ENCODE measurements at places on chromosomes 2 and 18.

- DNase-seq: no peak
These were observed 24.5 kb upstream of the KCNK3 start for GRCh38 chr2:26668041-26668440.

- no peak for DNase-seq
These were observed 325.3 kb upstream of the RND3 start for GRCh38 chr2:150812664-150813367.

- no peak for DNase-seq
These were observed 37.5 kb downstream of the CTDP1 start for GRCh38 chr18:79717059-79717458.

GRCh38 chr2:4020153-4020552 lies 316.8 kb downstream of the DCDC2C start:
- DNase-seq: no peak

DNA sequence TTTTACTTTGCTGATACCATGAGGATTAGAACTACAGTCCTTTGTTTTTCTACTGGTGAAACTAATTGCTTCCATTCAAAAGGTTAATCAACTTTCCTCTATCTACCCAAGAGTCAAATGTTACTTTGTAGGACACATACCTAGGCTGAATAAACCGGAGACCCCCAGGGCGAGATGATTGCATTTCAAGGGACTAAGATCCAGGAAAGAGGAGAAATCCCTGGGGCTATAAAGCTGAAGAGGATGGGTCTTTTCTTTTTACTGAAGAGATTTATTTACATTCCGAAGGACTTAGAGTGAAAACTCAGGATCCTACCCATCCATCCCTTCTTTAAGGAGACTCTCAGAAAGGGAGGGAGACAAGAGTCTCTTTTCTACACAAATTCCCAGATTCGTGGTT lies 331.9 kb downstream of the CDH19 start:
- DNase-seq: no peak

GRCh38 chr2:197514754-197515153 lies 1.1 kb upstream of the MOB4 start:
- DNase-seq: no peak

DNA sequence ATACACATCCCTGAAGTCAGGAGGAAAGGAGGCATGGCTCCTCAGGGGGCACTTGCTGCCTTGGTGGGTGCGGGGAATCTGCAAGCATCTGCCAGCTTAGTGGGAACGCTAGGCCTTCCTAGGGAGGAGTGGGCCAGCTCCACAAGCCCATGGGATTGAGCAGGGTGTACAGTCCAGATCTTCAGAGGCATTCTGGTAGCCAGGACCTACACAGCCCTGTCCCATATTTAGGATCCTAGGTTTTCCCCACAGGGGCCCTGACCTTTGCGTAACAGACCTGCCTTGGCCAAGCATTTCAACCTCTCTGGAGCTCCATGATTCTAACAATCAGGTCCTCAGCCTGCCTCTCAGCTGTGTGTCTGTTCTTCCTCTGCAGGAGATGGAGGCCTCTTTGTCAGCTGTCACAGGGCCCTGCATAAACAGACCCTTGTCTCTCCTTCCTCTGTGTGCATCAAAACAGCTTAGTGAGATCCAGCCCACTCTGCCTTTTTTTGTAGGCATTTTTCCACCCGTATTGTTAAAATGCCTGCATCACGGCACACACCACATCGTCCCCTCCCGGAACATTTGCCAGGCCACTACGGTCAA lies 140.2 kb upstream of the NDUFV2 start:
- no peak for DNase-seq

GRCh38 chr2:111975053-111975552 lies 76.7 kb downstream of the MERTK start:
- no peak for DNase-seq

- DNase-seq: no peak
These were observed 65.2 kb downstream of the BCL11A start for GRCh38 chr2:60488291-60488690.

- DNase-seq: no peak
These were observed 262.1 kb downstream of the CPS1 start for GRCh38 chr2:210818473-210818872.

GRCh38 chr2:8750221-8750620 lies 68.4 kb downstream of the ID2 start:
- DNase-seq: no peak

DNA sequence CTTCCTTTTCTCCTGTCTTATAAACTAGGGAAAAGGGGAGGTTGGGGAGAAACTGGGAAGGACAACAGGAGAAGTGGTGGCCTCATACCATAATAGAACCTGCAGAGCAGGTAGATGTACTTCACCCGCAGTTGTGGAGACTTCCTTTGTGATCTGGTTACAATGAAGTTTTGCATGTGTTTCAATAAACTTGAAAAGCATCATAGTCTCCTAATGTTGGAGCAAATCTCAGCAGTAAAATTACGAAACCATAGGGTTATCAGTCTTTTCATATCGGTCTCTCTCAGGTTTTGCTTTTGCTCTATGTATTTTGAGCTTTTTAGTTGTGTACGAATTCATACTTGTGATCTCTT lies 30.5 kb downstream of the ANO7 start:
- DNase-seq: no peak

GRCh38 chr18:53380063-53380639 lies 844.3 kb downstream of the MBD2 start:
- DNase-seq: no peak

DNA sequence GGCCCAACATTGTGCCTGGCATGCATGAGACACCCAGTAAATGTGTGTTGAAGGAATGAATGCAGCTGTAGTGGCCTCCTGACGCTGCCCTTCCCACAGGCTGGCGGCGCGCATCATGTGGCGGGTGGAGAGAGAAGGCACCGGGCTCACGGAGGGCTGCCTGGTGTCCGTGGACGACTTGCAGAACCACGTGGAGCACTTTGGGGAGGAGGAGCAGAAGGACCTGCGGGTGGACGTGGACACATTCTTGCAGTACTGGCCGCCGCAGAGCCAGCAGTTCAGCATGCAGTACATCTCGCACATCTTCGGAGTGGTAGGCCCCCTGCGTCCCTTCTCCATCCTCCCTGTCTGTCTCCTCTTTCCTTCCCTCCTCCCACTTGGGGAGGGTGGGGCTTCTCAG lies 20.1 kb downstream of the SMYD1 start:
- no peak for DNase-seq

DNA sequence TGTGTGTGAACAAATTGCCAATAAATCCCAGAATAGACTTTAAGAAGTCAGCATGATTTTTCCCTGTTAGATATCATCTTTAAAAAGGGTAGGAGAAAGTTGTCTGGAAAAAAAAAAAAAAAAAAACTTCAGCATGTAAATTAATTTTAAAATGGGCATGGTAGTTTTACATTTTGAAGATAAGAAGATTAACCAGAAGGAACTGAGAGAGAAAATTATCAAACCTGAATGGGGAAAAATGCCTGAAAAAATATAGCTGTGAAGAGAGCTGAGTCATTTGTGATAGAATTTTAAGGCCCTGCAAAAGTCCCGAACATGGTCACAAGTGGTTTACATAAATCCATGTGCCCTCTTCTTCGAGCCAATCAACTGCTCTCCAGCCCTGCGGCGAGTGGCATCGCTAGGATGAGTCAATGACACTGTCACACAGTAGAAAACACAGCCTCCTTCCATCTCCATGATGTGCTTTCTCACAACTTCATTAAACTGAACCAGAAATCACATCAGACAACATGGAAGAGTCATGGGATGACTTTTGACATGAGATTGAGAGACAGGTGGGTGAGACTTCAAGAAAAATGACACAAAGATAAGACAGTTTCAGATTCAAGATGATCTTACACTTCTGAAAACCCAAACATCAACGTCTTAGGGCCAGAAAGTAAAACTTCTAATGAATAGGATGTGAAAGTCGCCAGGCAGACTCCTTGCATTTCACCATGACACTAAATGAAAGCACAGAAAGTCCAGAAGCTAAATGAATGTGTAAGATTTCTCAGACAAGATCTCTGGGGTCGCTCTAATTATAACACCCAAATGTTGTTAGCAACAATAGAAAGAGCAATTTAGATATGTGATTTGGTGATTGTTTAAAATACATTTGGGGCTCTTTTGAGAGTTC lies 273.0 kb upstream of the ID2 start:
- no peak for DNase-seq

DNA sequence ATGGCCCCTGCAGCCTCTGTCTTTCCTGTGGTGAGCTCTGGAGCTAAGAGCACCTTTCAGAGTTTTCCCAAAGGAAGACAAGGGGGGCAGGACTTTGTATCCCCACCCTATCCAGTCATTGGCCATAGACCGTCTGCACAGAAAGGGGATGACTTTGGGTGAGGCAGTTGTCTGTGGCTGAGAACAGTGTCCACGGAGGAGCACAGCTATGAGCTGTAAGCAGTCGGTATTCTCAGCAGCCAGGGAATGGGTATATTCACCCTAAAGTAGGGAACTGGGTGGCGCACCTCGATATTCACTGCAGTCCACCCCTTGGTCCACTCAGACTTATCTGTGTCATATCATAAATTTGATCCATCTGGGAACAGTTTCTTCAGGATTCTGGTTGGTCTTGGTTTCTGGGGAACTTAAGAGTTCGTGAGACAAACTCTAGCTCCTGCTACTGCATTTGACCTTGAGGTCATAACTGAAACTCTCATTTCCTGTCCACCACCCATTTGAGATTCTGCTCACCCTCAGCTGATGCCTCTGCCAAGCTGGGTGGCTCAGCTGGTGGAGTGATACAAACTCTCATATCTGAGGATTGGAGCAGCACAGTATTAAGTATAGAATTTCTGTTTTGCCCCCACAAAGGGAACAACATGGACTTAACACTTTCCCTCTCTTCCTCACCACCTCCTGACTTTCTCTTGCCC lies 45.2 kb upstream of the SCG2 start:
- DNase-seq: no peak

DNA sequence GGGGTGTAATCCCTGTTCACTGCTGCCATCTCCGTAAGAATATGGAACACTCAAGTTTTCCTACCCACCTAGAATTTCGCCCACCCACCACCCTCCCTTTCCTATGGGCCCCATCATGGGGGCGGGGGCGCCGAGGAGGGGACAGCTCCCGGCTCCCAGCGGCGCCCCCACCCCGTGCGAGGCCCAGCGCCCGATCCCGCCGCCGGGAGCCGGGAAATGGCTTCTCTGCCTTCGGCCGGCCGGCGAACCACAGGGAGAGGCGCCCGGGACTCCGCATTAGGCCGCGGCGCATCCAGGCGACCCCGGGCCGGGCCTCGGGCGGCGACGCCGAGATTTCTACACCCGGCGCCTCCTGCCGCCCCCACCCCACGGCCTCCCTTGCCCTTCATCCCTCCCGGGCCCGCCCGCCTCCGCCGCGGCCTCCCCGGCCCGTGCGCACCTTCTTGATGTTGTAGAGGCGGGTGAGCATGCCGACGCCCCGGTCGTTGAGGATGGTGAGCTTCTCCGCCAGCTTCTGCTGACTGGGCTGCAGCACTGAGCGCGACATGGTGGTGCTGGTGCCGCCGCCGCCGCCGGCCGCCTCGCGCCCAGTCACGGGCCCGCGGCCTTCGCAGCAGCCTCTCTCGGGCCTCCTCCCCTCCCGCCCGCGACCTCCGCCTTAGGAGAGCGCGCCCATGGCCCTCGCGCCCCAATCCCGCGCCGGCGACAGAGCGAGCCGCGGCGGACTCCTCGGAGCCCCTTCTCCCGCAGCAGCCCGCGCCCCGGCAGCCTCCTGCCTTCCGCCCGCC lies 510 bp downstream of the NCKAP1 start:
- DNase-seq: peak; percentile 67

- DNase-seq: no peak
These were observed 70.3 kb downstream of the HNMT start for GRCh38 chr2:138034536-138034935.

DNA sequence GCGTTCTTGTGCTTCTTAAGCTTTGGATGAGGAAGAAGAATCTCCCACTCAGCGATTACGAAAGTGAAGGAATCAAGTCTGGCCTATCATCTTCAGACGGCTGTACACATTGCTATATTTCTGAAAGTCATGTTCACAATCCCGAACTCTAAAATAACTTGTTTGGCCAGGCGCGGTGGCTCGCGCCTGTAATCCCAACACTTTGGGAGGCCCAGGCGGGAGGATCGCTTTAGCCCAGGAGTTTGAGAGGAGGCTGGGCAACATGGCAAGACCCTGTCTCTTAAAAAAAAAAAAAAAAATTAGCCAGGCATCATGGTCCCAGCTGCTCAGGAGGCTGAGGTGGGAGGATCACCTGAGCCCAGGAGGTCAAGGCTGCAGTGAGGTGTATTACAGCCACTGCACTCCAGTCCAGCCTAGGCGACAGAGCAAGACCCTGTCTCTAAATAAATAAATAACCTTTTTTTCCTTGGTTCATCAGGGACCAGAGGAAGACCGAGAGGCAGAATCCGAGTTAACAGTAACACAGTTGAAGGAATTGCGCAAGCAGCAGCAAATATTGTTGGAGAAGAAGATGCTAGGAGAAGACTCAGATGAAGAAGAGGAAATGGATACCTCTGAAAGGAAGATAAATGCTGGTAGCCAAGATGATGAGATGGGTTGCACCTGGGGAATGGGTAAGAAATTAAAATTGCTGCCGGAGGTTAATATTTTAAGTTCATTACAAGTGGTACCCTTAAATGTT lies 1.1 kb downstream of the SLC4A1AP start:
- no peak for DNase-seq

- DNase-seq: no peak
These were observed 3.6 kb downstream of the EIF5B start for GRCh38 chr2:99340669-99341236.

DNA sequence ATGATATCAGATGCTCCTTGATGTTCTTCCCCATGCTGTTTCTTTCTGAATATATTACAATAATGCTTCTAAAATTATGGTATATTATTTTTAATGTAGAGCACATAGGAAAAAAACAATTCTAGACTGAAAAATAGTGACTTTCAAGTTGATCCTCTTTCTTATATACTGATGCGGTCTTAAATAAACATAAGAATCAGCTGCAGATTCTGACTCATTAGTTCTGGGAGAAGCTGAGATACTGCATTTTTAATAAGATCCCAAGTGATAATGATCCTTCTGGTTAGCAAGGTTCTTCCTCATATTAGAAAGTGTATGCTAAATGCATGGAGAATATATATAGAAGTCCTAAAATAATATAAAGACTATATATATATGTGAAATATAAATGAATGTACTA lies 124.9 kb downstream of the XIRP2 start:
- DNase-seq: no peak

DNA sequence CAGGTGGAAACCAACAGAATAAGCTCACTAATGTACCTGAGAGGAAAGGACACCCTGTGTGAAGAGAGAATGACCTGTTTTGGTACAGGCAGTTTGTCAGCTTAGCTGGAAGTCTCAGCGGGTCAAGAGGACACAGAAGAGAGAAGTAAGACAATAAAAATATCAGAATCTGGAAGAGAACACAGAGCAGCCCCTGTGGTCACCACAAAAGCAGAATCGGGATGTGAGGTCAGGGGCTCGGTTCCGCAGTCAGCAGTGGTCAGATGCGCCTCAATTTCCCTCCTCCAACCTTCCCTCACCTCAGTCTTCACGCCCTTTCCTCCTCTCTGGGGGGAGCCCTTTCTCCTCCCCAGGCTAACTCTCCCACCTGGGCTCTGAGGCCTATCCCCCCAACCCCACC lies 122.9 kb downstream of the AFF3 start:
- no peak for DNase-seq
